ENCODE measurements at places on chromosomes 5 and 9.

GRCh38 chr9:132244582-132245455 lies 83.0 kb downstream of the NTNG2 start:
- DNase-seq, result no peak

- no peak for DNase-seq
Measured at GRCh38 chr5:1655496-1656270, 131.9 kb upstream of the LPCAT1 start.

GRCh38 chr5:110258460-110259216 lies 467.8 kb downstream of the TMEM232 start:
- no peak for DNase-seq

- no peak for DNase-seq
Measured at GRCh38 chr5:43785198-43785597, 182.2 kb downstream of the NNT start.

- DNase-seq, result no peak
Measured at GRCh38 chr5:83470526-83471404, 779 bp upstream of the VCAN start.

DNA sequence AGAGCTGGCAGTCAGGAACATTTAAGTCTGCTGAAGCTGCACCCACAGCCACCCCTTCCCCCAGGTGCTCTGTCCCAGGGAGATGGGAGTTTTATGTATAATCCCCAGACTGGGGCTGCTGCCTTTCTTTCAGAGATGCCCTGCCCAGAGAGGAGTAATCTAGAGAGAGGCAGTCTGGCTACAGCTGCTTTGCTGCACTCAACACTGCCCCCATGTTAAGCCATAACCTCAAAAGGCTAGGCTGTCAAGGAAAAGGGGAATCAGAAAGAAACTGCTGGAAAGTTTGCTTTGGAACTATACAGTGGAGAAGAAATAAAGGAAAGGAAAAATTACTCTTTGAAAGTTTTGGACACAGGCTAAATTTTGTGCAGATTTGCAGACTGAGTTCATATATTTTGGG lies 127.2 kb downstream of the MACIR start:
- DNase-seq, result no peak

DNA sequence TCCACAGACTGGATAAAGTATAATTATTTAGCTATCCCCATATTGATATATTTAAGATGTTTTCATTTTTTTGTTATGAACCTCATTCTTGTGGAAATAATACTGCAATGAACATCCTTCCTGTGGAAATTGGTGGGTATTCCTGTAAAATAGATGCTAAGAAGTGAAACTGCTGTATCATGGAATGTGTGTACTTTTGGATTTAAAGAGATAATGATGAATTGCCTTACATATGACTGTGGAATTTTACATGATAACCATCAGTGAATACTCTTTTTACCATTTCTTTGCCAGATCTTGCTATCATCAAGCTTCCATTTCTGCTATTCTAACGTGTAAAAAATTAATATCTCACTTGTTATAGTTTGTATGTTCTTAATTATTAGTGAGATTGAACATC lies 847.9 kb downstream of the EFNA5 start:
- no peak for DNase-seq

DNA sequence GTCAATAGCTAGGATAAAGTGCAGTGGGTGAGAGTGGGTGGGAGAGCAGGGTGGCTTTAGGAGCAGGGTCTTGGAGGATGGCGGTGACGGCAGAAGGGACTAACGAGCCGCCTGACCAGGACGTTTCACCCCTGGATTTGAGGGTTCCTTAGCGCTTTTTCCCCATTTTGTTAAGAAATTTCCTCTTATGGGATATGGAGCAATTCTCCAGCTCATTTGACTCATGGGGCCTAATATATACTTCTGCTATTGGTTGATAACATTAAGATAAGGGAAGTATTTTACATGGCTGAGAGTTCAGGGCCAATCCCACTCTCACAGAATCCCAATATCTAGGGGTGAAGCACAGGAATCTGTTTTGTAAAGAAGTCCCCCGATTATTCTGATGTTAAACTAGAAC lies 17.6 kb downstream of the CD180 start:
- no peak for DNase-seq

DNA sequence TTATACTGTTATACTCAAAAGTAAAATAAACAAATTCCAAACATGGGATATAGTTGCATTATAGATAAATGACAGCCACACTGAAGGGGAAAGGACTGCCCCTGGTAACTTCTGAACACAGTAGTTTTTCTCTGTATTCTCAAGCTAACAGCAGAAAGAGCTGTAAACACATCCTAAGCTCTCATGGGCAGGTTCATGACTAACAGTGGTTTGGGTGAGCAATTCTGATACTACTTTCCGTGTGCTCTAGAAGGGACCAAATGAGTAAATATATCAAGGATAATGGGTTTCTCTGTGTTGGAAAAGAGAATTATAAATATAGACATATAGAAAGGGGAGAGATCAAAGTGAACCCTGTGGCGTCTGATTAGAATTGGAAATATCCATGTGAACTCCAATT lies 2.2 kb upstream of the LCN6 start:
- no peak for DNase-seq

- no peak for DNase-seq
Measured at GRCh38 chr9:121748727-121749423, 97.4 kb downstream of the DAB2IP start.

Data from stimulated activated CD4-positive, alpha-beta T cell treated with anti-CD3 and anti-CD28 coated beads, Interleukin-15, amount 100 ng/mL, for 48 hours (primary cell).